Mesenchymal stem cell (in vitro differentiated cells and primary cell): ENCODE measurements at places on chromosomes 12 and 14.

DNA sequence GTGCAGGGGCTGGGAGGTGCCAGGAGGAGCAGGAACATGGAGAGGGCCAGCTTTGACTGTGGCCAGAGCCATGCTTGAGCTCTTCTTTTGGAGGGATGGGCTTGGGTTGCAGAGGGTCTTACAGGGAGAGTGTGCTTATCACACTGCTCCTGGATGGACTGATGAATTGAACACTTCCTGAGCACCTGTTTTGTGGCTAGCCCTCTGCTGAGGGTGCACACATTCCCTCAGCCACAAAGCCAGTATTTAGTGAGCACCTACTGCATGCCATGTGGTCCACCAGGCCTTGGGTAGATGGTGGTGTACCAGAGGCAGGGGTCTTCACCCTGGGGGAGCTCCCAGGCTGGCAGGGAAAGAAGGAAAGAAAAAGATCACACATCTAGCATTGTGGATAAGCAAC lies 118.9 kb downstream of the SLC25A47 start:
- no peaks in the 10 kb centered on the region for H3K27me3 ChIP-seq
- H3K27ac ChIP-seq = no peak overlapping the region
- H3K36me3 ChIP-seq = no peaks in the 10 kb centered on the region
- H3K4me1 ChIP-seq = peaks cover 40% of the 10 kb centered on the region

DNA sequence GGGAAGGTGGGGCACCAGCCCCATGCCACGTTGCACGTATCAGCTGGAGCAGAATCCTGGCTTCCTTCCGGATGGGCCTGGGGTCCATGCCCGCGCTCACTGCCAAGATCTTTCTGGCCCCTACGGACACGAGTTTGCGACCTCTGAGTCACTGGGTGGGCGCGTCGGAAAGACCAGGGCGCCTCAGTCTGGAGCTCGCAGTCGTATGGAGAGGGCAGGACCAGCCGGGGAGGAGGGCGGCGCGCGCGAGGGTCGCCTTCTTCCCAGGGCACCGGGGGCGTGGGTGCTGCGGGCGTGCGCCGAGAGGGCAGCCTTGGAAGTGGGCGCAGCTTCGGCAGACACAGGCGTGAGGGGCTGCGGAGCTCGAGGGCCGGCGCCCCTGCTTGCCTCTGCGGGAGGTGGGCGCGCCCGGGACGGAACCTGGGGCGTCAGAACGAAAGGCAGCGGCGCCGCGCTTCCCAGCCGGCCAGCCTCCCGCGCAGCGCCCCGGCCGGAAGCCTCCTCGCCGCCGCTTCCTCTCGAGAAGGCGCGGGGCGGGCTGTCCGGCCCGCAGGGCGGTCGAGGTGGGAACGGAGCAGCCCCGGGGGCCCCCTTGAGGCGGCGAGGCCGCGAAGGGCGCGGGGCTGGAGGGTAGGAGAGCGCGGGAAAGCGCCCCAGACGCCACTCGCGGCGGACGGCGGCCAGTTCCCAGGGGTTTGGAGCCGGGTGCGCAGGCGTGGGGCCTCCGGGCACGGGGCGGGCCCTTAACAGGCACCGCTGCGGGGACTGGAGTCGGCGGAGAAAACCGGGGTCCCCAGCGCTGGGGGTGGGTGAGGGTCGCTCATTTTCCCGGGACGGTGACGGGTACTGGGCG lies at the start of gene ARL6IP4:
Gene ARL6IP4 (plus strand): TSS at position 499 of the 853 bp plus-strand sequence. CDS start 459 bp downstream, outside the sequence.
- peak within 1 kb of the TSS; percentile 84 for H3K4me3 ChIP-seq
- H3K4me1 ChIP-seq = peaks cover 71% of the 10 kb centered on the region
- no peaks in the 10 kb centered on the region for H3K27me3 ChIP-seq
- peaks cover 27% of the 10 kb centered on the region for H3K36me3 ChIP-seq

DNA sequence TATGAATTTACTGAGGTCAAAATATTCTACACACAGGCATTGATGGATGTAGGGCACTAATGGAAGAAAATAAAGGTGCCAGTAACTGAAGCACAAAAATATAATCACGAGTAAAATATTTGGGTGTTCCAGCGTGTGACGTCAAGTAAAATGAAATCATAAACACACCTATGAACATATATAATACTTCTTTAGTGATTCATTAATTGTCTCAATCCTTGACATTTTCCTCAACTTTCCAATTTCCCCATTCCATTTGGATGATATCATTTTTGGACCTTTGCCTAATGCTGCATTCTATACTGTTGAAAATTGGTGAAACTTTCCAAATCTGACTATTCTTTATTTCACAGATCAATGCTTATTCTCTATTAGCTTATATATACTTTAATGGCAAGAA lies 649.3 kb downstream of the GALC start:
- H3K27ac ChIP-seq = no peak overlapping the region
- no peaks in the 10 kb centered on the region for H3K36me3 ChIP-seq
- DNase-seq = no peak

GRCh38 chr14:56187736-56188135 lies 69.5 kb downstream of the PELI2 start:
- DNase-seq = no peak
- H3K4me1 ChIP-seq = no peaks in the 10 kb centered on the region
- H3K36me3 ChIP-seq = no peaks in the 10 kb centered on the region
- H3K27ac ChIP-seq = no peak overlapping the region

DNA sequence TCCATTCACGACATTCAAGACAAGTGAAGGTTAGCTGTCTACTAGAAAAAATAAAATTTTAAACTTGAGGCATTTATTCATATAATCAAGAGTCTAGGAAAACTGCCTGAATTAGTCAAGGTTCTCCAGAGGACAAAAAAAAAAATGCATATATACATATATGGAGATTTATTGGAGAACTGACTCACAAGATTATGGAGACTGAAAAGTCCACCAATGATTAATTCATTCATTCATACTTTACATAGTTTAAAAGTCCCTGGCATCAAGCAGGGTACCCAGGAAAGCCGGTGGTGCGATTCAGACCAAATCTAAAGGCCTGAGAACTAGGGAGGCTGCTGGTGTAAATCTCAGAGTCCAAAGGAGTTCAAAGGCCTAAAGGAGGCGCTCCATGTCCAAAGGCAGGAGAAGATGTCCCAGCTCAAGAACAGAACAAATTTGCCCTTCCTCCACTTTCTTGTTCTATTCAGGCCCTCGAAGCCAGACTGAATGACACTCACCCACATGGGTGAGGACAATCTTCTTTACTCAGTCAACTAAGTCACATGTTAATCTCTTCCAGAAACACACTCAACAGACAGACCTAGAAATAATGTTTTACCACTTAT lies 64.3 kb downstream of the ANKS1B start:
- no peak for DNase-seq
- no peaks in the 10 kb centered on the region for H3K4me1 ChIP-seq
- no peaks in the 10 kb centered on the region for H3K27me3 ChIP-seq
- H3K27ac ChIP-seq = no peak overlapping the region

- no peaks in the 10 kb centered on the region for H3K27me3 ChIP-seq
- no peaks in the 10 kb centered on the region for H3K36me3 ChIP-seq
- no peak overlapping the region for H3K4me3 ChIP-seq
- no peaks in the 10 kb centered on the region for H3K4me1 ChIP-seq
Measured at GRCh38 chr14:104394409-104394851, 185.1 kb upstream of the C14orf180 start.

GRCh38 chr12:29794862-29795261 lies 11.1 kb upstream of the TMTC1 start:
- no peaks in the 10 kb centered on the region for H3K27me3 ChIP-seq
- no peak overlapping the region for H3K27ac ChIP-seq
- DNase-seq = no peak

- H3K36me3 ChIP-seq = no peaks in the 10 kb centered on the region
- no peaks in the 10 kb centered on the region for H3K27me3 ChIP-seq
- no peak overlapping the region for H3K4me3 ChIP-seq
- DNase-seq = no peak
Measured at GRCh38 chr12:107447336-107447735, 238.3 kb upstream of the PWP1 start.

- no peaks in the 10 kb centered on the region for H3K36me3 ChIP-seq
- H3K27me3 ChIP-seq = no peaks in the 10 kb centered on the region
- H3K4me3 ChIP-seq = no peak overlapping the region
Measured at GRCh38 chr14:88012495-88012894, 7.6 kb downstream of the GPR65 start.

DNA sequence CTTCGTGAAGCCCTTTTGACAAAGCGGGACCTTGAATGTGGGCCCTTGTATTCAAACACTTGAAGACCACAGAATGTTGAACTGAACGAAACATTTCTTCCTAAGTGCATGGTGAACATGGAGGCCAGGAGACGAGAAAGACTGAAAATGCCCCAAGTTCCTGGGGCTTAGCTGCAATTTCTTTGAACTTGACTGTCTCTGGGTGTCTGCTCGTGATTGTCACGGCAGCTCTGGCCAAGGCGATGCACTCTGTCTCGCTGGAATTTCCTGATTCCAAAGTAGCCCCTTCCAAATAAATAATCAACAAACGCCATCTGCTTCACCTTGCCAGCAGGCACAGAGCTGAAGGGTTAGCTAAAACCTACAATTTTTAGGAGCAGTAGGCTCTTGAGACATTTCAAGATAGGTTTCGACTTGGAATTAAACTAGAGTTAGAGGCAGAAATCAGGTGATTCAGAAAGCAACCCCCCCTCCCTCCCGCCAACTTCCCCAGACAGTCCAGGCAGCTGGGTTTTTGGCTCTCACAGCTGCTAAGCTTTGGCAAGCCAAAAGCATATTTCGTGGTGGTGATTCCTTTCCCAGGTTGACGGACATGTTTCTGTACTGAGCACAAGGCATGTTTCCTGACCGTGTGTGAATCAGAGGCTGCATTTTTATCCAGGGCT lies 13.5 kb upstream of the IRF2BPL start:
- DNase-seq = peak; percentile 88
- H3K36me3 ChIP-seq = no peaks in the 10 kb centered on the region
- peak overlapping the region; percentile 89 for H3K27ac ChIP-seq
- H3K27me3 ChIP-seq = no peaks in the 10 kb centered on the region
- peaks cover 48% of the 10 kb centered on the region for H3K4me1 ChIP-seq
- H3K4me3 ChIP-seq = peak overlapping the region; percentile 65

GRCh38 chr14:96221109-96221650 lies 16.5 kb downstream of the BDKRB2 start:
- peaks cover 20% of the 10 kb centered on the region for H3K4me1 ChIP-seq
- no peak overlapping the region for H3K27ac ChIP-seq
- H3K36me3 ChIP-seq = peaks cover 38% of the 10 kb centered on the region
- H3K4me3 ChIP-seq = no peak overlapping the region
- no peak for DNase-seq
